ENCODE measurements at places on chromosomes 11 and 22. TPM values are rescaled to one million over a fixed set of nuclear protein-coding genes. Genes with fewer than 3 reads are reported as not detected.
A peak's percentile ranks its signal among the peaks of the same experiment; 100 is the strongest.

GRCh38 chr22:49712195-49712791, 115.4 kb downstream of the BRD1 start:
- peak; percentile 49 for DNase-seq
- no peaks in the 10 kb centered on the region for H3K4me1 ChIP-seq
- H3K4me3 ChIP-seq = no peak overlapping the region
- no peaks in the 10 kb centered on the region for H3K36me3 ChIP-seq
- no peak overlapping the region for H3K27ac ChIP-seq

ACR gene
- total RNA-seq = 0.09 TPM

DNA sequence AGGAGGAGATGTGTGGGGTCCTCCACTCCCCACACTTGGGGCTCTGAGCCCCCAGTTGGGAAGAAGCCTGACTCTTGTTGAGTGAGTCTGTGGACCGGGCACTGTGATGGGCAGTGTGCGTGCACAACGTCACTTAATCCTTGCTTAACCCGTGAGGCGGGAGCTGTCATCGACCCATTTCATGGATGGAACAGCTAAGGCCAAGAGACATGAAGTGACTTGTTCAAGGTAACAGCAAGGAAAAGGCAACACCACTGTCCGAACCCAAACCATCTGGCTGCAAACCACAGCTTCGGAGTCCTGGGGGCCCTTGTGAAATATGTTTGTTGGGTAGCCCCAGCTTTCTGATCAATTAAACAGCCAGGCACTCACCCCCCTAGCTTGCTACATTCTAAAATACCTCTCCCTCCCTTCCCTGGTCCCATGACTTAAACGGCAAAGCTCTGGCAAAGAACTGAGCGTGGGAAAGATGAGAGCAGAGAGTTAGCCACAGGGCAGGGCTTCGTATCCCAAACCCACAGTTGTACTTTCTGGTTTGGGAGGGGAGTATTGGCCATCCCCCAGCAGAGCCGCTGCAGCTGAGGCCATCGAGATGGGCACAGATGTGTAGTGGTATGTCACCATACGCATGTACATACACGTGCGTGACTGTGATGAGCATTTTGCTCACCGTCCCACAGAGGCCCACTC, 26.3 kb downstream of the FADS2 start:
- H3K27ac ChIP-seq = no peak overlapping the region
- peaks cover 77% of the 10 kb centered on the region for H3K36me3 ChIP-seq
- DNase-seq = no peak

DNA sequence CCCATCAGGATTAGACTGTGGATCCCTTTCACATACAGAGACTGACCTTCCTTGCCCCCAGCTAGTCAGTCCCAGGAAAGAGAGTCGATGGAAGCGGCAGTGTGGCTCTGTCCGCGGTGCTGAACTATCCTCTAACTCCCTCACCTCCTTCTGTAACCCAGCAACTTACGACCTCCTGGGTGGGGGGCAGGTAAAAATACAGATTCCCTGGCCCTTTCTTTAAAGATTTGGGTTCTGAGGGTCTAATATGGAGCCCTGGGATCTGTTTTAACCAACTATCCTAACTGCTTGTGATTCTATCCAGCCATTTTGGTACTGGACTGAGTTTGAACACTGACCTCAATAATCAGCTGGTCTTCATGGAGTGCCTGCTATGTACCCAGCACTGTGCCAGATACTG, 23.2 kb downstream of the MFNG start:
- no peaks in the 10 kb centered on the region for H3K36me3 ChIP-seq
- H3K4me1 ChIP-seq = peaks cover 6% of the 10 kb centered on the region
- no peak overlapping the region for H3K4me3 ChIP-seq
- H3K27me3 ChIP-seq = peaks cover 3% of the 10 kb centered on the region
- H3K27ac ChIP-seq = no peak overlapping the region

HBE1 gene
- total RNA-seq = 10.3 TPM

- no peaks in the 10 kb centered on the region for H3K27me3 ChIP-seq
- peaks cover 19% of the 10 kb centered on the region for H3K36me3 ChIP-seq
- H3K4me3 ChIP-seq = peak overlapping the region; percentile 66
Measured at GRCh38 chr11:65026810-65027209, 429 bp upstream of the SNX15 start.

CHADL gene
- 4.7 TPM for total RNA-seq

GLYAT gene
- not detected for total RNA-seq

DNA sequence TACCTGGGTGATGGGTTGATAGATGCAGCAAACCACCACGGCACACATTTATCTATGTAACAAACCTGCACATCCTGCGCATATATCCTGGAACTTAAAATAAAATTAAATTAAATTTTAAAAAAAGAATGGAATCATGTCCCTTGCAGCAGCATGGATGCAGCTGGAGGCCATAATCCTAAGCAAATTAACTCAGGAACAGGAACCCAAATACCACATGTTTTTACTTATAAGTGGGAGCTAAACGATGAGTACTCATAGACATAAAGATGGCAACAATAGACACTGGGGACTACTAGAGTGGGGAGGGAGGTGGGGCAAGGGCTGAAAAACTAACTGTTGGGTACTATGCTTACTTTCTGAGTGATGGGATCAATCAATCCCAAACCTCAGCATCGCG, 40.9 kb downstream of the CWC15 start:
- no peaks in the 10 kb centered on the region for H3K27me3 ChIP-seq
- no peaks in the 10 kb centered on the region for H3K36me3 ChIP-seq
- no peak overlapping the region for H3K4me3 ChIP-seq
- H3K4me1 ChIP-seq = peaks cover 24% of the 10 kb centered on the region
- no peak for DNase-seq
- H3K27ac ChIP-seq = no peak overlapping the region

DNA sequence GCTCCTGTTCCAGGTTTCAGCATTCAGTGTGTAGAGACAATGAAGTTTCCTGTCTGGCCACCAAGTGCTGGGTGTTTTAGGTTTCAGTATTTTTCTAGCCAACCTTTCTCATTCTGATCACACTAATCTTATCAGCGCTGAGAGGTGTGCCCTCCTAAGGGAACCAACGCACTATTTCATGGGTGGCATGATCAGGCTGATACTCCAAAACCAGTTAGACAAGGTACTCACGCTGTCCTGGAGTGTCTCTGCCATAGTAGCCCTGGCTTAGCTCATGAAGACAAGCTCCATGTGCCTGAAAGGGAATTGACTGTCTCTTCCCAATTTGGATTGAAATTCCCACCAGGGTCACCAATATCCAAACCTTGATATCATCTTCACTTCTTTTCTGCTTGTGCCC, 8.0 kb upstream of the RAB38 start:
- H3K27ac ChIP-seq = no peak overlapping the region
- no peak overlapping the region for H3K4me3 ChIP-seq
- H3K36me3 ChIP-seq = no peaks in the 10 kb centered on the region
- no peak for DNase-seq
- H3K27me3 ChIP-seq = no peaks in the 10 kb centered on the region

ST14 gene
- total RNA-seq = 0.35 TPM

KCNJ1 gene
- 0.18 TPM for total RNA-seq

GRCh38 chr22:17965538-17966402, 58.6 kb downstream of the MICAL3 start:
- DNase-seq = no peak
- peaks cover 46% of the 10 kb centered on the region for H3K4me1 ChIP-seq
- H3K36me3 ChIP-seq = no peaks in the 10 kb centered on the region
- H3K27ac ChIP-seq = no peak overlapping the region
- H3K4me3 ChIP-seq = no peak overlapping the region

DNA sequence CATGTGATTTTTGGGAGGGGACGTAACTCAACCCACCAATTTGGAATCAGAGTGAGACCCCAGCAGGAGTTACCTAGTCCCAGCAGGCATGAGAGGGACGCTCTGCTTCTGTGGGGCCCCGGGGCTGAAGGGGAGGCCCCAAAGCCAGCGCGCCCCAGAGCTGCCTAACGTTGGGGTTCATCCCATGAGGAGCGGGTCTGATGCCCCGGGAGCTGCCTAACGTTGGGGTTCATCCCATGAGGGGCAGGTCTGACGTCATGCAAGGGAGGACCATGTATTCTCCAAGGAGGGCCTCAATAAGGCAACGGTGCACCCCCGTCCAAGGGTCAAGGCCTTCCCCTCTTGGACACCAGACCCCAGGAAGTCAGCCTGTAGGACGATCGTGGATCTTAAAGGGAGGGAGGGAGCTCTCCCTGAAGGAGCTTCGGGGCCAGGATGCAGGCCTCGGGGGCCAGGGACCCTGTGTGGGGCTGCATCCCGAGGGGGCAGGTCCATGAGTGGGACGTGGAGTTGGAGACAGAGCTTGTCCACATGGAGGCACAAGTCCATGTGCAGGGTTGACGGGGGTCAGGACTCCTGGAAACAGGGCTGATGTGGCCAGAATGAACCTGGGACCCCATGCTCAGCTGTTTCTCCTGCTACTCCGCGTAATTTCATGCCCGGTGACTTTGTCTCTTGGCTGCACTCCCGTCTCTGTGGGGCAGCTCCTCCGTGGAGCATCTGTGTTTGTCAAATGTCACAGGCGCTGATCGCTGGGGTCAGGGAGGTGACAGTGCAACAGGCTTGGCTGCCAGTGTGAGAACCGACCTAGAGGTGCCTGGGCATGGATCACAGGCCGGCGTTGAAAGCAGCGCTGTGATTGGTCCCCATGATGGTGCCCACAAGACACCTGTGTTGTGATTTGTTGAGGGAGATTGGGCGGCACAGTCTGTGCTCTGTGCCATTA, 1029.1 kb downstream of the BRD1 start:
- DNase-seq = no peak
- no peak overlapping the region for H3K4me3 ChIP-seq
- H3K36me3 ChIP-seq = no peaks in the 10 kb centered on the region
- H3K27me3 ChIP-seq = no peaks in the 10 kb centered on the region
- H3K27ac ChIP-seq = no peak overlapping the region

GRCh38 chr22:46043816-46044620, 67.1 kb upstream of the WNT7B start:
- peak overlapping the region; percentile 67 for H3K4me3 ChIP-seq
- DNase-seq = no peak
- H3K4me1 ChIP-seq = peaks cover 36% of the 10 kb centered on the region
- no peaks in the 10 kb centered on the region for H3K27me3 ChIP-seq

GRCh38 chr22:29211066-29211465, 5.4 kb downstream of the EMID1 start:
- no peak overlapping the region for H3K4me3 ChIP-seq
- DNase-seq = no peak
- H3K4me1 ChIP-seq = peaks cover 10% of the 10 kb centered on the region
- no peaks in the 10 kb centered on the region for H3K36me3 ChIP-seq
- no peak overlapping the region for H3K27ac ChIP-seq

GRCh38 chr11:104259121-104259610, 95.2 kb upstream of the PDGFD start:
- H3K4me3 ChIP-seq = no peak overlapping the region
- no peak overlapping the region for H3K27ac ChIP-seq
- DNase-seq = no peak

- DNase-seq = no peak
- no peak overlapping the region for H3K4me3 ChIP-seq
- no peaks in the 10 kb centered on the region for H3K4me1 ChIP-seq
- H3K27ac ChIP-seq = no peak overlapping the region
- no peaks in the 10 kb centered on the region for H3K27me3 ChIP-seq
Measured at GRCh38 chr11:92391364-92391763, 166.7 kb downstream of the FAT3 start.

DNA sequence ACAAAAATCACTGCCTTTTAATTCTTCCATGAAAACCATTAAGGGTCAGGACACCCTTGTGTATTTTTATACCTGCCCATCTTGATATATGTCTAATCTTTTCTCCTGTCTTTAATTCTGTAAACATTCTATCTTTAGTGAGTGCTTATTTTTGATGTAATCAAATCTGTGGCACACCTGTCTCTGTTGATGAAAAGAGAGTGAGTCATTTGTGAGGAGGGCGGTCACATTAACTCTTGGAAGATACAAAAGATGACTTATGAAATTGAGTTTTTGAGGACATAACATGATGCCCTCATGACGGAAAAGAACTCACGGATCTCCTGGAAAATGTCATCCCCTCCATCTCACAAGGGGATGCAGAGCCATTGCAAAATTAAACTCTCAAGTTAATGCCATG, 206.5 kb upstream of the PGR start:
- no peaks in the 10 kb centered on the region for H3K27me3 ChIP-seq
- DNase-seq = no peak
- no peaks in the 10 kb centered on the region for H3K4me1 ChIP-seq
- H3K4me3 ChIP-seq = no peak overlapping the region

- no peaks in the 10 kb centered on the region for H3K36me3 ChIP-seq
- no peak overlapping the region for H3K4me3 ChIP-seq
- H3K27ac ChIP-seq = peak overlapping the region; percentile 9
- H3K4me1 ChIP-seq = peaks cover 59% of the 10 kb centered on the region
- H3K27me3 ChIP-seq = peaks cover 4% of the 10 kb centered on the region
- DNase-seq = no peak
Measured at GRCh38 chr11:45105984-45106375, 40.5 kb upstream of the PRDM11 start.

GRCh38 chr11:20308601-20309000, 54.9 kb upstream of the HTATIP2 start:
- H3K4me3 ChIP-seq = no peak overlapping the region
- H3K4me1 ChIP-seq = peaks cover 7% of the 10 kb centered on the region
- H3K36me3 ChIP-seq = no peaks in the 10 kb centered on the region
- no peak for DNase-seq
- H3K27me3 ChIP-seq = no peaks in the 10 kb centered on the region
- no peak overlapping the region for H3K27ac ChIP-seq

TANGO2 gene
- 10.9 TPM for total RNA-seq

DNA sequence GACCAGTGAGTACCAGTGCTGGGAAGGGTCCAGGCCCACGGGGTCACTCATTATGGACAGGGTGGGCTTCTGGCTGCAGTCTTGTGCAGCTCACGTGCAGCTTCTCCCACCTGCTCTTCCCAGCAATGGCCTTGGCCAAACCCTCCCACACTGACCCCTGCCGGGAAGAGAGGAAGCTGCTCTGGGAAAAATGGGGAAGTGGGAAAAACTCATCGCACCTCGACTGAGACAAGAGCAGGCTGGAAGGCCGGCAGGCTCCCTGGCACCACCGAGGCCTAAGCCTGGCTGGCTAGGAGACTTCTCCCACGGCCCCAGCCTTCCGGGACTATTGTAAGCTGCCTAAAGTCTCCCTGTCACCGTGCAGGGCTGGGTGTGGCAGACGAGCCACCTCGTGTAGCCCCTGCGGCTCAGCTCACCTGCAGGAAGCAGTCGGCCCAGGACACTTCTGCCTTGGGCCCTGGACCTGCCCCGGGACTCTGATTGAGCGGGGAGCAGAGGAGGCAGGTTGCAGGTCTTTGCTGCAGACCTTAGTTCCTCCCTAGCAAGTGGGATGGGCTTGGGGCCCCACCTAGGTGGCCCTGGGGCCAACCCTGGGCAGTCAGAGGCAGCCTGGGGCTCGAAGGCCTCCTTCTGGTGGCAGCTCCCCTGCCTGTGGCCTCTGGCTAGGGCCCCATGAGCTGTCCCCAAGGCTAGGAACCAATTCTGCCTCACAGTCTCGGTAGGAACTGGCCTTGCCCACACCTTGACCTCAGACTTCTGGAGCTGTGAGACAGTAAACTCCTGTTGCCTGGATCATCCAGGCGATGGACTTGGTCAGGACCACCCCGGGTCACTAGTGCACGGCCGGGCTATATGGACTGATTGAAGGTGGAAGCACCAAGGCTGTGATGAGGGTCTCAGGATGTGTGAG, 23.1 kb downstream of the MRGPRG start:
- no peak overlapping the region for H3K4me3 ChIP-seq
- no peak overlapping the region for H3K27ac ChIP-seq
- H3K4me1 ChIP-seq = no peaks in the 10 kb centered on the region
- no peaks in the 10 kb centered on the region for H3K36me3 ChIP-seq

GRCh38 chr11:114440121-114440860, 1.0 kb downstream of the REXO2 start:
- H3K27ac ChIP-seq = peak overlapping the region; percentile 83
- peak overlapping the region; percentile 98 for H3K4me3 ChIP-seq
- peaks cover 9% of the 10 kb centered on the region for H3K36me3 ChIP-seq
- H3K27me3 ChIP-seq = no peaks in the 10 kb centered on the region
- H3K4me1 ChIP-seq = peaks cover 7% of the 10 kb centered on the region
- peak; percentile 5 for DNase-seq

GRCh38 chr11:22472306-22472705, 134.1 kb downstream of the SLC17A6 start:
- no peaks in the 10 kb centered on the region for H3K36me3 ChIP-seq
- H3K27ac ChIP-seq = no peak overlapping the region
- no peaks in the 10 kb centered on the region for H3K27me3 ChIP-seq
- no peak overlapping the region for H3K4me3 ChIP-seq
